ENCODE measurements at places on chromosomes 12 and 14. TPM values are rescaled to one million over a fixed set of nuclear protein-coding genes. Genes with fewer than 3 reads are reported as not detected.
A peak's percentile ranks its signal among the peaks of the same experiment; 100 is the strongest.

USP5 gene
- total RNA-seq: 172 TPM

TGFB3 gene
- 4.3 TPM for total RNA-seq

LIN7A gene
- 16.4 TPM for total RNA-seq

PLEKHD1 gene
- total RNA-seq: not detected

KCNH3 gene
- total RNA-seq: not detected

SERPINA9 gene
- not detected for total RNA-seq

DNA sequence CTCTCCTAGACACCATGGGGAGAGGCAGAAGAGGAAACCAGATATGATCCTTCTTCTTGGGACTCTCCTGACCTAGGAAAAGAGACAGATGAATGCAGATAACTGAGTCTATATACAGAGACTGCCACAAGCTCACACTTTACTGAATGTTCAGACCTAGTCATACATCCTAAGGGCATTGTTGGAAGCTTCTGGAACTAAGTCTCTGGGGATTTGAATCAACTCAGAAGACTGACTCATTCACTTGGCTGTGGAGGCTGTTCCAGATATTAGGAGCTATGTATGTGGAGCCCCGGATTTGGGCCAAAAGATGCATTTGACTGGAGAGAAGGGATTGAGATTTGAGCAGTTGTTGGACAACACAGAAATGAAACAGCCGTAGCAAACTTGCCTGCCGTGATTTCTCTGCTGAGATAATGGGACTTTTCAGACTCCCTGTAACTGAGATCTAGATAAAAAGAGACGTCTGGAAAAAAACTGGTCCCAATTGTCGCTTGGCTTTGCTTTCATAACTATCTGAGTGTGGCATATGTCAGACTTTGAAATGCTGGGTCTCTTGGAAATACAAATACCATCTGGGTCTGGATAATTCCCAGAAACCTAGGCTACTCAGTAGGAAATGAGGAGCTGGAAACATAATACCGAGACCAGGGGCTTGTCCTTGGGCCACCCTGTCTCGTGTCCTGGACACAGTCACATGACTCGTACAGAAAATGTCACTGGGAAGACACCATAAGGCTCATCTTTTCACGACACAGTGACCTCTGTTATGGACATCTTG lies 396.8 kb downstream of the NUAK1 start:
- peak; percentile 94 for DNase-seq
- H3K36me3 ChIP-seq: no peaks in the 10 kb centered on the region
- peaks cover 3% of the 10 kb centered on the region for H3K27me3 ChIP-seq

DNA sequence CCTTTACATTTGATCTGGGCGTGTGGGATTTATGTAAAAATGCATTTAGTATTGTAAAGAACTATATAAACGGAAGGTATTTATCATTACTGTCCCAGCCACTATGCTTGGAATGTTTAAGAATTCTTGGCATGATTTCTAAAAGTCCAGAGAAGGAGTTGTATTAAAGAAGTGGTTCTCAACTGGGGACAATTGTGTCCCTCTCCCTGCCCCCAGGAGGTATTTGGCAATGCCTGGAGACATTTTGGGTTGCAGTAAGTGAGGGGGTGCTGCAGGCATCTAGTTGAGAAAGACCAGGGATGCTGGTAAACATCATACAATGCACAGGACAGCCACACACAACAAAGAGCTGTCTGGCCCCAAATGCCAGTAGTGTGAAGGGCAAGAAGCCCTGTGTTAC lies 7.2 kb downstream of the SLC38A1 start:
- no peak for DNase-seq
- H3K36me3 ChIP-seq: peaks cover 6% of the 10 kb centered on the region
- no peak overlapping the region for H3K4me3 ChIP-seq
- H3K4me1 ChIP-seq: peaks cover 4% of the 10 kb centered on the region
- no peak overlapping the region for H3K27ac ChIP-seq

- no peak overlapping the region for H3K27ac ChIP-seq
- DNase-seq: no peak
- peaks cover 15% of the 10 kb centered on the region for H3K36me3 ChIP-seq
- no peak overlapping the region for H3K4me3 ChIP-seq
These were observed 70.6 kb upstream of the GSC start for GRCh38 chr14:94840467-94840866.

- H3K4me1 ChIP-seq: peaks cover 41% of the 10 kb centered on the region
- H3K27me3 ChIP-seq: no peaks in the 10 kb centered on the region
- H3K4me3 ChIP-seq: no peak within 1 kb of the TSS
- H3K36me3 ChIP-seq: no peaks in the 10 kb centered on the region
- no peak for DNase-seq
- H3K27ac ChIP-seq: peak within 1 kb of the TSS; percentile 79
These were observed at the start of gene NPC2 for GRCh38 chr14:74492776-74493342. NPC2 (minus strand) TSS chr14:74493305; CDS start chr14:74493274, 31 bp downstream.

GRCh38 chr12:103813426-103813825 lies 27.6 kb downstream of the NT5DC3 start:
- peaks cover 23% of the 10 kb centered on the region for H3K36me3 ChIP-seq
- H3K27me3 ChIP-seq: no peaks in the 10 kb centered on the region
- DNase-seq: no peak
- H3K4me3 ChIP-seq: no peak overlapping the region

- peak overlapping the region; percentile 96 for H3K27ac ChIP-seq
- peak; percentile 69 for DNase-seq
These were observed 70.2 kb downstream of the BTG1 start for GRCh38 chr12:92075425-92075914.

GRCh38 chr14:63624701-63625100 lies 17.0 kb downstream of the WDR89 start:
- H3K36me3 ChIP-seq: peaks cover 4% of the 10 kb centered on the region
- no peak for DNase-seq
- H3K4me1 ChIP-seq: no peaks in the 10 kb centered on the region
- peaks cover 2% of the 10 kb centered on the region for H3K27me3 ChIP-seq
- no peak overlapping the region for H3K4me3 ChIP-seq

- peak; percentile 62 for DNase-seq
- peaks cover 50% of the 10 kb centered on the region for H3K4me1 ChIP-seq
- H3K36me3 ChIP-seq: no peaks in the 10 kb centered on the region
These were observed 67.9 kb downstream of the TMEM30B start for GRCh38 chr14:61213191-61213621.

GRCh38 chr12:48795550-48796455 lies 6.9 kb upstream of the ADCY6 start:
- peaks cover 26% of the 10 kb centered on the region for H3K4me1 ChIP-seq
- peak overlapping the region; percentile 72 for H3K27ac ChIP-seq

- no peak overlapping the region for H3K27ac ChIP-seq
- H3K4me1 ChIP-seq: no peaks in the 10 kb centered on the region
- DNase-seq: no peak
- no peak overlapping the region for H3K4me3 ChIP-seq
These were observed 2.6 kb downstream of the CYP46A1 start for GRCh38 chr14:99686557-99687283.

DNA sequence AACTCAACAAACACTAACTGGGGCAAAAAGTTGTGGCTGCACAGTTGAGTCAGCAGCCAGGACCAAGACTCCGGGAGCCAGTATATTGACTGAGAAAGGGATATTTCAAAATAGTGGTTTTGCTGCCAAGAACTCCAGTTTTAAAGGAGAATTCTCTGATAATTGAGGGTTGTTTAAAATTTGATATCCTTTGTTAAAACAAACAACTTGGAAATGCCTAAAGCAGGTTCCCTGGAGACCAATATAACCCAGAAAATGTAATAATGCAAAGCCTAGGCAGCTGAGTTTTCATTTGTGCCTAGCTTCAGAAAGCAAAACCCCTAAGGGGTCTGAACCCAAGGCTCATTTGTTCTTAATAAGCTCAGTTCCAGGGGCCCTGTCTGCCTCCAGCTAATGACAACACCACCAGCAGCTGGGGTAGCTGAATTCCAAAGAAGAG lies 311.7 kb upstream of the CCDC196 start:
- H3K4me3 ChIP-seq: no peak overlapping the region
- H3K27me3 ChIP-seq: no peaks in the 10 kb centered on the region
- H3K4me1 ChIP-seq: no peaks in the 10 kb centered on the region
- no peak for DNase-seq

DNA sequence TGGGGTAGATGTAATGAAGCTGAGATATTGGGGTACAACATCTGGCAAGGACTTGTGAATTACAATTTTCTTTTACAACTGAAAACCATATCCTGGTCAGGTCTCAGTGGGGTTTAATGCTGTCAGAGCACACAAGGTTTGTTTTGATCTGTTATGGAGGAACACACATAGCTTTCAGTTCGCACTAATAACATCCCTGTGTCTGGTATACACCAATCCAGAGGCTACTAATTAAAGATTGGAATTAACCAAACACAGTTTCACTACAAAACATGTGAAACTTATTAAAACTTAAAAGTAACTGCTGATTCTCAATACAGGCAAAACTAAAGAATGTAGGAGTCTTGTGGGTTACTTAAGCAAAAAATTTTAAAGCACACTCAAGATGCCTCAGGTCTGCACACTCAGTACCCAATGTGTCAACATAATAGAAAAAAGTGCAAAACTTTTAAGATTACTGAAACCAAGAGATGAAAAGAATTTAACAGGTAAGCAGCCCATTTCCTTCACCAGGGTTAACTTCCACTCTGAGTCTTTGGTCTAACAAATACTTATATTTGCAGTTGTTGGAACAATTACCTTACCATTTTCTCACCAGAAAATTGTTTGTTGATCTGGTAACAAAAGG lies 77.4 kb downstream of the LLPH start:
- H3K36me3 ChIP-seq: no peaks in the 10 kb centered on the region
- no peak overlapping the region for H3K4me3 ChIP-seq
- DNase-seq: no peak
- no peak overlapping the region for H3K27ac ChIP-seq
- H3K4me1 ChIP-seq: peaks cover 13% of the 10 kb centered on the region

- H3K36me3 ChIP-seq: no peaks in the 10 kb centered on the region
- peaks cover 11% of the 10 kb centered on the region for H3K27me3 ChIP-seq
- H3K4me3 ChIP-seq: peak overlapping the region; percentile 88
- no peak for DNase-seq
- H3K27ac ChIP-seq: peak overlapping the region; percentile 71
These were observed 45.1 kb upstream of the PNMA1 start for GRCh38 chr14:73759183-73759713.

DNA sequence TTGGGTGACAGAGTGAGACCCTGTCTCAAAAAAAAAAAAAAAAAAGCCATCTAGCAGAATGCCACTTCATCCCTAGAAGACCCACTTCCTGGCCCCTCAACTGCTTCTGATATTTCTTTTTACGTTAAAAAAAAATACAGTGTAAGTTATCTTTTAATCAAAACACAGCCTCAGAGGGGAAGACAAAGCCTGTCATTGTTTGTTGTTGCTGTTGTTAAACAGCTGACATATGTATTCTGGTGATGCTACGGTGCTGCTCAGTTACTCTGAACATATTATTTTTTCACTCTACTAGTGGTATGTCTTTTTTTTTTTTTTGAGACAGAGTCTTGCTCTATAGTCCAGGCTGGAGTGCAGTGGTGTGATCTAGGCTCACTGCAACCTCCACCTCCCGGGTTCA lies 75.4 kb downstream of the PAPLN start:
- peaks cover 21% of the 10 kb centered on the region for H3K36me3 ChIP-seq
- no peak overlapping the region for H3K4me3 ChIP-seq
- peaks cover 10% of the 10 kb centered on the region for H3K4me1 ChIP-seq
- no peaks in the 10 kb centered on the region for H3K27me3 ChIP-seq

GRCh38 chr12:108948367-108948766 lies 68.5 kb downstream of the DAO start:
- no peak for DNase-seq
- no peak overlapping the region for H3K27ac ChIP-seq
- H3K4me3 ChIP-seq: no peak overlapping the region
- peaks cover 31% of the 10 kb centered on the region for H3K4me1 ChIP-seq
- H3K27me3 ChIP-seq: peaks cover 6% of the 10 kb centered on the region

GRCh38 chr12:57273516-57273915 lies 22.5 kb upstream of the STAC3 start:
- H3K4me3 ChIP-seq: no peak overlapping the region
- DNase-seq: no peak
- H3K27me3 ChIP-seq: no peaks in the 10 kb centered on the region
- H3K27ac ChIP-seq: peak overlapping the region; percentile 58
- peaks cover 22% of the 10 kb centered on the region for H3K4me1 ChIP-seq

DNA sequence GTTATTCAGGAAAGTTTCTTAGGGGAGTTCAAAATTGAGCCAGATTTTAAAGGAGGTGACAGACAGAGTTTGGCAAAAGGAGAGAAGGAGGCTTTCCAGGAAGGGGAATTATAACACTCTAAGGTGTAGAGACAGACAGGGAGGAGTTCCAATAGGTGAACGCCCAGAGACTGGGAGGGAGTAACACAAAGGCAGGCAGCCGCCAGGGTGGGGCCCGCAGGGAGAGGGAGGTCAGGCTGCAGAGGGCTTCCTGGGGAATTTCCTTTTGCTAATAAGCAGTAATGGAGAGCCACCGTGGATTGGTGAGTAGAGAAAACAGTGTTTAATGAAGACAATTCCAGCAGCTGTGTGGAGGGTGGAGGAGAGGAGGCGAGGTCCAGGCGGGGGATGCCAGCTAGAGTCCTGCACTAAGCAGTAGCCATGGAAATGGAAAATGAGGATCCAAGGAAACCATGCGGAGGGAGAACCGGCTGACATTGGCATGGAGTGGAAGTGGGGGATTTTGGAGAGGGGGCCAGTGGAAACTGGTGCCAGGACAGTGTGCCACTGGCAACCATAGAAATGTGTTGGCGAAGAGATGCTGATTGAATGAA lies 22.2 kb downstream of the GRIN2B start:
- no peak overlapping the region for H3K27ac ChIP-seq
- H3K4me1 ChIP-seq: no peaks in the 10 kb centered on the region
- no peak overlapping the region for H3K4me3 ChIP-seq
- no peak for DNase-seq
- no peaks in the 10 kb centered on the region for H3K27me3 ChIP-seq

GRCh38 chr12:116018282-116018681 lies 259.2 kb downstream of the MED13L start:
- H3K27ac ChIP-seq: no peak overlapping the region
- no peak for DNase-seq
- H3K4me1 ChIP-seq: peaks cover 26% of the 10 kb centered on the region
- H3K27me3 ChIP-seq: no peaks in the 10 kb centered on the region
- H3K36me3 ChIP-seq: peaks cover 41% of the 10 kb centered on the region

GRCh38 chr14:46091819-46092218 lies 559.8 kb downstream of the RPL10L start:
- H3K27ac ChIP-seq: no peak overlapping the region
- no peaks in the 10 kb centered on the region for H3K27me3 ChIP-seq
- no peak overlapping the region for H3K4me3 ChIP-seq

DNA sequence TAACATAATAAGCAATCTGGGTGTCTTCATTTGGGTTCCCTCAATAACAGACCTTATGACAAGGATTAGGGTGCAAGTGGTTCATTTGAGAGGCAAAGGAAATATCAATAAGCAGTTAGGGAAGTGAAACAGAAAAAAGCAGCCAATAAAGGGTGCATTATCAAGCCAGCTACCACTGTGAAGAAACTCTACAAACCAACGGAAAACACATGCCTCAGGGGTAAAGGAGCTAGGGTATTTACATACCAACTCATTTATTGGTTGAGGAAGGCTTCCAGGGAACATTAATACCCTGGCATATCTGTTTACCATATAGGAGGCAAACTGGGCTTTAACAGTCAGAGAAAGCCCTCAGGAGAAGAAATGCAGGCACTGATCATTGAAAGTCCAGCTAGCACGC lies 22.7 kb upstream of the IFNG-AS1 start:
- H3K27ac ChIP-seq: no peak overlapping the region
- H3K36me3 ChIP-seq: no peaks in the 10 kb centered on the region
- H3K4me3 ChIP-seq: no peak overlapping the region
- peaks cover 6% of the 10 kb centered on the region for H3K4me1 ChIP-seq
- peaks cover 5% of the 10 kb centered on the region for H3K27me3 ChIP-seq

- peaks cover 4% of the 10 kb centered on the region for H3K36me3 ChIP-seq
- H3K4me1 ChIP-seq: peaks cover 15% of the 10 kb centered on the region
- H3K27ac ChIP-seq: no peak overlapping the region
- H3K27me3 ChIP-seq: peaks cover 11% of the 10 kb centered on the region
- H3K4me3 ChIP-seq: no peak overlapping the region
These were observed 23.3 kb downstream of the MEG3 start for GRCh38 chr14:100849115-100849781.

Measured in HFFc6 (cell line).